ENCODE measurements at places on chromosomes 2 and 18.

- no peak for DNase-seq
Observed at GRCh38 chr2:6978991-6979390, 61.8 kb downstream of the RNF144A start.

DNA sequence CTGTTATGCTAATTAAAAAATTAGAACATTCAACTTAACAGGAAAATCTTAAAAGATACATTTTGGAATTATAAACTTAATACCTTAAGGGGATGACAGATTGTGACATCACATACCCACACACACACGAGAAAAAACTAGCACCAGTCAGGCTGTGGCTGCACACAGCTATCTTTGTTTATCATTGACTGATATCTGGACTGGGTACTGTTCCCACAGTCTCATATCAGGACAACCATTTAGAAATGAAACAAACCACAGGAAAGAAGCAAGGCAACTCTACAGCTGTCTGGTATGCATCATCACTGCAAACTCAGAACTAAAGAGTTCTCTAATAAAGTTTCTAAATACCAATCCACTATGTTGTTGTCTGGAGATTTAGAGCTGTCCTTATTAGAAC, 210.9 kb upstream of the SMAD7 start:
- DNase-seq = peak; percentile 62

DNA sequence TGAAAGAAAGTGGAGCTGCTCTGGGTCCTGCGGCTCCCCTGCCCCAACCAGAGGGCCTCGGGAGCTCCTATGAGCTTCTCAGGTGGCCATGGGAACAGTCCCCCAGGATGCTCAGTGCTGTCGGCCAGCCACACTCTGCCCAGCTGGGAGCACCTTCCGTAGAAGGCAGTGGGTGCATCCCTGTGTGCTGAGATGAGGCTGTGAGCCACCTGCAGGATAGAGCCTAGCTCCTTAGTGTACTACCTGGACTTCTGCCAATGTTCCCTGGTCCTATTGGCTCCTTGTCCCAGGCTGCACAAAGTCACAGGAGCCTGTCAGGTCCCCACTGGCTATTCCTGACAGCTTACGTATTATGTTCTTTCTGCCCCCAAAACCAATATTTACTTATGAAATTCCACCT, 16.1 kb downstream of the PRELID3A start:
- peak; percentile 29 for DNase-seq

- DNase-seq = no peak
Observed at GRCh38 chr18:7393080-7393479, 162.2 kb downstream of the LRRC30 start.
